ENCODE measurements at places on chromosomes 2 and 18.

- H3K36me3 ChIP-seq, result no peaks in the 10 kb centered on the region
- DNase-seq, result no peak
- no peaks in the 10 kb centered on the region for H3K27me3 ChIP-seq
- no peaks in the 10 kb centered on the region for H3K4me1 ChIP-seq
- H3K27ac ChIP-seq, result peak overlapping the region; percentile 45
These were observed 99.0 kb downstream of the HS1BP3 start for GRCh38 chr2:20551945-20552328.

DNA sequence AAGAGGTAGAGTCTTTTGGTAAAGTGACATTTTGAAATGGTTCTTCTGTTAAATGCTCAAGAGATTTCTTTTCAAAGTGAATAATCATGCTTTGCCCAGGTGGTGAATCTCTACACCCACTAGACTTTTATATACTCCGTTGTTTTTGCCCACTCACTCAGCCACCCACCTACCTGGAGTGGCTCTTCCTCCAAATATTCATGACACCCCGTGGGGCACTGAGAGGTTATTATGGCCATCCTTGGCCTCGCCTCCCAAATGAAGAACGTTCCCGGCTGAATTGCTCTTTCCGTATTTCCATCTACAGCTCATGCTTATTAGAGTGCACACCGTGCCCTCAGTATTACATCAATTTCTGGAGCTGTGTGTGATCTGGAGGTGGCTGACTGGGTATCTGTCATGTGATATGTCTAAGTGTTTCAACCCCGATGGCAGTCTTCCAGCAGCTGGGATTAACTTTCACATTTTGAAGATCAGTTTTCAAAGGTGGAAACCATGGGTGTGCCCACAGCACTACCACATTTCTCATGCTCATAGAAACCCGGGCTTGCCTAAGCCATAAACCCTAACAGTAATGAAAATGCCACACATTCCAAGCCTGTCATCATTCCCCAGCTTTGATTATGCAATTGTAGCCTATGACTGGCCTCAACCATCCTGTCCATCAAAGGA, 406.6 kb upstream of the MMADHC start:
- no peaks in the 10 kb centered on the region for H3K4me1 ChIP-seq
- no peak overlapping the region for H3K4me3 ChIP-seq

GRCh38 chr2:239318790-239319661, 81.8 kb downstream of the HDAC4 start:
- H3K36me3 ChIP-seq, result no peaks in the 10 kb centered on the region
- no peak for DNase-seq
- H3K27ac ChIP-seq, result peak overlapping the region; percentile 28

GRCh38 chr2:239876948-239877289, 148.2 kb downstream of the NDUFA10 start:
- H3K4me3 ChIP-seq, result no peak overlapping the region
- no peak for DNase-seq
- no peaks in the 10 kb centered on the region for H3K36me3 ChIP-seq
- H3K4me1 ChIP-seq, result no peaks in the 10 kb centered on the region
- H3K27me3 ChIP-seq, result no peaks in the 10 kb centered on the region
- H3K27ac ChIP-seq, result no peak overlapping the region

DNA sequence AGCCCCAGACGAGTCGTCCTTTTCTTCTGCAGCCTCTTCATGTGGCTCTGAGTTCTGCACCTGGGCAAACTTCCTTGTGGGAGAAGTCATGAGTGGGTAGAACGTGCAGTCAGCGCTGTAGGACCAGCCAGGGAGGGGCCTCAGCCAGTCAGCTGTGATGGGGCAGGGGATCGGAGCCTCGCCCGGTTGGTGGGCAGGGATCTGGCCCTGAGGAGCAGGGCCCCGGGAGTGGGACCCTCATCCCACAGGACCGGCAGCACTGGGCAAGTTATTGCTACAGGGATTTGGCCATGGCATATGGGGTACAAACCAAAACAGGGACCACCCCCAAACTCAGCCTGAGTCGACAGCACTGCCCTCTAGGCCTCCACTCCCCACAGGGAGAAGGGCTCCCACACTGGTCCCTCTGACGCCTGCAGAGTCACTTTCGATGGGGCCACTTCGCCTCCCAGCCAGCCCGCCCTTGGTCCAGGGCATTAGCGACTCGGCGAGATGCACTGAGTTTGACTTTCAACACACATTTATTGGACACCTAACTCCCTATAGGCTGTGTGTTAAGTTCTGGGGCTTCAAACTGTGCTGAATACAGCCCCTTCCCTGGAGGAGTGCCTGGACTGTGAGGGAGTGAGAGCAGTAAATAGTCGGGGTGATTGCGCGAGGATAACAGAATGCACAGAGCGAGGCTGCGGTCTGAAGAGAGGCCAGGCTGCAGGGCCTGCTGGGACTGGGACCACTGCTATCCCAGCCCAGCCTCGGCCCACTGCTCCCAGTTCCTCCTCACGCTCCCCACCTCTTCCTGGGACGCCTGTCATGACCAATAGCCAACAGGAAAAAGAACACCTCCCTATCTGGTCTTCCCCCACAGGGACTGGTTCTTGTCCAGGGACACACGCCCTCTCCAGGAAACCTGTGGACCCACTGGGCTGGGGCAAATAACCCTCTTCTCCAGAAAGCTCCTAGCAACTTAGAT, 55.9 kb downstream of the SDC1 start:
- no peak overlapping the region for H3K27ac ChIP-seq
- no peak overlapping the region for H3K4me3 ChIP-seq
- H3K27me3 ChIP-seq, result no peaks in the 10 kb centered on the region
- DNase-seq, result no peak
- H3K36me3 ChIP-seq, result no peaks in the 10 kb centered on the region
- H3K4me1 ChIP-seq, result peaks cover 5% of the 10 kb centered on the region

- H3K4me3 ChIP-seq, result no peak overlapping the region
- H3K27me3 ChIP-seq, result no peaks in the 10 kb centered on the region
- H3K36me3 ChIP-seq, result no peaks in the 10 kb centered on the region
- no peaks in the 10 kb centered on the region for H3K4me1 ChIP-seq
These were observed 55.6 kb downstream of the TGFA start for GRCh38 chr2:70498054-70498453.

GRCh38 chr18:7466190-7466589, 100.9 kb upstream of the PTPRM start:
- H3K4me3 ChIP-seq, result no peak overlapping the region
- no peaks in the 10 kb centered on the region for H3K36me3 ChIP-seq

DNA sequence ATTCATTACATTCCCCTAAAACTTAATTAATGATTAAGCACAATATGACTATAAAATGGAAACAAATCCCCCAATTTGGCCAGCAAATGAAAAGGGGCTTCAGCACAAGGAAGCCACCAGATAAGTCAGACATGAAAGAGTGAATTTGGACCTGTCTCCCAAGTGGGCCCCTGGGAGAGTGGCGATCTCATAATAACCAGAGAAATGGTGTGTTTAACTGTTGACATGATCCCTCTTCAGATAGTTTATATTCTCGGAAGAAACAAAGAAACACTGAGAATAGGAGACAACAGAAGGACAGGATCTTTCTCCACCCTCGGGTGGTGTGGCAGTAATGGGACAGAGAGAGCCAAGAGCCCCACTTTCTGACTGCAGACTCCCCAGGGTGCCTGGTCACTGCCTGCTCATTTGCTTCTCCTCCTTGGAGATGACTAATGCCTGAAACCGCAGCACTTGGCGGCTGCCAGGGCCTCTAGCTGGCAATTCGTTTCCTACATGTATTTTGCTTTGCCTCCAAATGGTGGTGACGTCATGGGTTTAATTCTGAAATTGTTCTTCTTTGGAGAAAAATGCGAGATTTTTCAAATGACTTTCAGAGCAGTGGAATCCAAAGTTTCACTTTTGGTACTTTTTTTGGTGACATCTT, 46.4 kb upstream of the SPP2 start:
- H3K27ac ChIP-seq, result no peak overlapping the region
- no peaks in the 10 kb centered on the region for H3K4me1 ChIP-seq
- H3K4me3 ChIP-seq, result no peak overlapping the region
- no peak for DNase-seq
- no peaks in the 10 kb centered on the region for H3K27me3 ChIP-seq

DNA sequence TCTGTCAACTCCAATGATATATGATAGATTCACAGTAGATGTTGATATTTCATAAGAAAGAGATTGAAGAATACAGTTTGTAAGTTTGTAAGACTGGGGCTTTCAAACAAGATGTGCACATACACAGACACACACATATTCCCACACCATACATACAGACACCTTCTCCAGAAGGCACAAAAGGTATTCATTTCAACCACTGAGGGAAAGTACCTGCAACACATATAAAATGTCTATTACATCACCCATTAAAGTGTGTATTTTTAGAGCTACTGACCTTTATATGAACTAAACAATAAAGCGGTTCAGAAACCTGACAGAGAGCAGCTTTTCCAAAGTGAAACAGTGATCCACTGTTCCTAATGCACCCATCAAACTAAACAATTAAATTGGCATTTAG, 53.3 kb downstream of the CCDC148 start:
- no peak overlapping the region for H3K4me3 ChIP-seq
- H3K27ac ChIP-seq, result peak overlapping the region; percentile 5
- DNase-seq, result no peak
- H3K27me3 ChIP-seq, result no peaks in the 10 kb centered on the region
- no peaks in the 10 kb centered on the region for H3K36me3 ChIP-seq

DNA sequence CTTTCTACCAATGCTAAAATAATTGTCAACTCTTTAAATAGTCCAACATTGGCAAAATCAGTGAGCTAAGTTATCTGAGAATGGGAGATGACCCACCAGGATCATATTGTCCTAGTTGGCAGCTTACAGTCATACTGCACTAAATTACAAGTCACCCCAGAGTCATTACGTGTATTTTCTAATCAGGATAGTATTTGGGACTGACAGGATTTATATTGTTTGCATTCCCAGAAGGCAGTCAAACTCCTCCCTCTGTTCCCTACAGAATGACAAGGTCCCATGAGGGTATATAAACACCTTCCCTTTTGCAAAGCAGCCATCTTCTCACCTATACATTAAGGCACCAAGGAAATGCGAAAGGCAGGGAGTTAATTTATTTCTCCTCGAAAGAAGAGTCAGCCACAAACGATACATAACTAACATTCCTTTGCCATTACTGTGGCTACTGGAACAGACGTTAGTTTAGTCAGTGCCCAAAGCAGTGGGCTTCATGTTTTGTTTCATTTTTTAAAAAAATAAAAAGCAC, 125.3 kb downstream of the ANTXR1 start:
- H3K27ac ChIP-seq, result no peak overlapping the region
- no peaks in the 10 kb centered on the region for H3K27me3 ChIP-seq
- no peak for DNase-seq

DNA sequence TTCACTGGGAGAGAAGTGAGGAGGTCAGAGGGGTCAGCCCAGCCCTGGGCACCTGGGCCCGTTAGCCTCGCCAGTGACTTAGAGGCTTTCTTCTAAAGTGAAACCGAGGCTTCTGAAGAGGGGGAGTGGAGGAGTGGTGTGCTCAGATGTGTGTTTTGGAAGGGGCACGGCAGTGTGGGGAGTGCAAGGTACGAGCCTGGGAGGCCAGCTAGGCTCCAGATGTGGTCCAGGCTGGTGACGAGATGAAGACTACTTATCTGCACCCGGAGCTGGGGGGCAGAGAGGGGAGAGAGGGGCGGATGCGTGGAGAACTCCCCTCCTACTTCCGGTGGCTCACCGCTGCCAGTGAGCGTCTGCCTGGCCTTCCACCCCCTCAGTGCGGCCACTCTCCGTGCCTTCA, 371.3 kb upstream of the HS6ST1 start:
- no peaks in the 10 kb centered on the region for H3K27me3 ChIP-seq
- no peak overlapping the region for H3K4me3 ChIP-seq
- H3K4me1 ChIP-seq, result no peaks in the 10 kb centered on the region
- H3K27ac ChIP-seq, result no peak overlapping the region
- DNase-seq, result no peak

GRCh38 chr18:68665628-68666027, 49.3 kb downstream of the TMX3 start:
- H3K27ac ChIP-seq, result no peak overlapping the region
- H3K27me3 ChIP-seq, result no peaks in the 10 kb centered on the region
- no peaks in the 10 kb centered on the region for H3K36me3 ChIP-seq
- H3K4me3 ChIP-seq, result no peak overlapping the region

DNA sequence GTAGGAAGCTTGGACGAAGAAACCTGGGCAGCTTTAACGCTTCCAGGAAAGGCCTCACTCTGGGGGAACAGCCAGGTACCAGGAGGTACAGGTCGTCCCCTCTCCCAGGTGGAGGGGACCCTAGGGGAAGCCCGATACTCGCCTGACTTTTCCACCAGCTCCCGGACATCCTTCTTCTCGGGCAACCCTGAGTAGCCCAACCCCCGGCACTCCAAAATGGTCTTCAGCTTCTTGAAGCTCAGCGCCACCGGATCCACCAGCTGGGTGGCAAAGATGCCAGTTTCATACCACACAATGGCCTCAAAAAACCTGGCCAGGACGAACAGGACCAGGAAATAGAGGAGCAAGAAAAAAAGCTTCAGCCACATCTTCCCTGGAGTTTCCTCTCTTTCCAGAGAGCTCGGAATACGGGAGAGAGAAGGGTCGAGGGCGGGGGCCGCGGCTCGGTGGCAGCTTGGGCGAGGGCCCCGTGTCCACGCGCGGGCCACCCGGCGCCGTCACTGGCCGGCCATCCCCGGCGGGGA, 1.1 kb downstream of the RNF103 start:
- H3K4me1 ChIP-seq, result no peaks in the 10 kb centered on the region
- no peaks in the 10 kb centered on the region for H3K36me3 ChIP-seq
- peak overlapping the region; percentile 84 for H3K4me3 ChIP-seq
- no peaks in the 10 kb centered on the region for H3K27me3 ChIP-seq
- peak; percentile 28 for DNase-seq
- peak overlapping the region; percentile 98 for H3K27ac ChIP-seq

GRCh38 chr2:1660656-1661640, 83.4 kb downstream of the PXDN start:
- H3K4me1 ChIP-seq, result no peaks in the 10 kb centered on the region
- H3K27me3 ChIP-seq, result no peaks in the 10 kb centered on the region
- H3K27ac ChIP-seq, result no peak overlapping the region
- H3K4me3 ChIP-seq, result no peak overlapping the region

- H3K4me3 ChIP-seq, result no peak overlapping the region
- no peaks in the 10 kb centered on the region for H3K27me3 ChIP-seq
- H3K4me1 ChIP-seq, result no peaks in the 10 kb centered on the region
- H3K36me3 ChIP-seq, result no peaks in the 10 kb centered on the region
- DNase-seq, result no peak
These were observed 35.2 kb downstream of the RDH14 start for GRCh38 chr2:18525236-18525635.

DNA sequence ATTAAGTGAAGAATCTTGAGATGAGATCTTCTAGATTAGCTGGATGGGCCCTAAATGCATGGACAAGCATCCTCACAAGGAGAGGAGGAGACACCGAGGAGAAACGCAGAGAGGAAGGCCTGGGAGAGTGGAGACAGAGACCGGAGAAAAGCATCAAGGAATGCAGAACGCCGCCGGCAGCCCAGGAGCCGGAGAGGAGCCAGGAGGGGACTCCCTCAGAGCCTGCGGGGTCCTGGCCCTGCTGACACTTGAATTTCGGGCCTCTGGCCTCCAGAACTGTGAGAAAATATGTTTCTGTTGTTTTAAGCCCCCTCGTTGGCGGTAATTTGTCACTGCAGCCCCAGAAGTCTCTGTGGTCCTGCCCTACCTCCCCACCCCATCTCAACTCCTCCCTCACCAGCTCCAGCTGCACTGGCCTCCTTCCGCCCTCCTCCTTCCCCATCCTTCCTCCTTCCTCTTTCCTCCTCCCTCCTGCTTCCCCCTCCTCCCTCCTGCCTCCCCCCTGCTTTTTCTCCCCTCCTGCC, 116.7 kb downstream of the TWIST2 start:
- H3K27ac ChIP-seq, result no peak overlapping the region
- no peaks in the 10 kb centered on the region for H3K4me1 ChIP-seq
- no peaks in the 10 kb centered on the region for H3K27me3 ChIP-seq
- H3K36me3 ChIP-seq, result no peaks in the 10 kb centered on the region
